NAMALWA (cell line): ENCODE measurements at places on chromosomes 6 and 20.

GRCh38 chr20:23311947-23312506, 38.6 kb upstream of the NXT1 start:
- DNase-seq = no peak

DNA sequence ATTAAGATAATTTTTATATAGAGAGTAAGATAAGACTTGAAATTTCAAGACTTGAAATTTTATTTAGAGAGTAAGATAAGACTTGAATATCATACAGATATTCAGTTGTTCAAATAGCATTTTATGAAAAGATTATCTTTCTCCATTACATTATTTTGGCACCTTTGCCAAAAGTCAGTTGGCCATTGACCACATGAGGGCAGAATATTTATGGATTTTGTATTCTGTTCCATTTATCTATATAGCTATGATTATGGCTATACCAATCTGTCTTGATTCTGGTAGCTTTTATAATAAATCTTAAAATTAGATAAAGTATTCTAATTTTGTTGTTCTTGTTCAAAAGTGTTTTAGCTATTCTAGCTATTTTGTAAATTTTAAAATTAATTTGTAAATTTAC, 537.9 kb upstream of the GJE1 start:
- no peak for DNase-seq

DNA sequence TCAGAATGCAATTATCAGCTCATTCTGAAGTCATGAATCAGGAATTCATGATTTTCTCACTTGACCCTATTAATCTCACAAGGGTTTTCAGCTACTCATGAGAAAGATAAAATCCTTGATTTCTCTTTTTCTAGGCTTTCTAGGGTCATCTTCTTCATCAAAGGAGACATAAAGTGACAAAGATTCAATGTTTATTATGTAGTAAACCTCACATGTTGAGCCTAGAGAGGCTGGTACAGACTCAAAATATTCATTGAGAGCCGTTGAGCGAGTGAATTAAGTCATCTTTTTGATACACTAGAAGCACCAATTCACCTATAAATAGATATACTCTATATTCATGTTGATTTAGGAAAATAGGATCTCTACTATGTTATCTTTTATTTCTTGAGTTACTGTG, 104.8 kb upstream of the TRAF3IP2 start:
- DNase-seq = no peak

- DNase-seq = no peak
Observed at GRCh38 chr6:15429141-15430110, 183.6 kb downstream of the JARID2 start.

DNA sequence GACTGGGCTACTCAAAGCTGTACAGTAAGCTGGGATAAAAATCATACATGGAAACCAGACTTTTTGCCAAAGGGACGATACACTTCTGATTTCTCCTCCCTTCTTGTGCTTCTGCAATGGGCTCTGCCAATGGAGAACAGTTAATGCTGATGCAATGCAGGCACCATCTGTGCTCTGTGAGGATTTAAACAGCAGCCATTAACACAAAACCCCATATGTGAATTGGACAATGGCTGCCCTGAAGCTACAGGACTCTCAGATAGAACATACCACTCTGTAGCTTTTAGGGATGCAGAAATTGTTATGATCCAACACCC, 71.9 kb downstream of the GJA10 start:
- no peak for DNase-seq

GRCh38 chr6:29680904-29681303, at the start of gene ZFP57:
TSS of gene ZFP57 (minus strand) at chr6:29681152. CDS start at chr6:29677003, 4,149 bp downstream.
- DNase-seq = no peak

DNA sequence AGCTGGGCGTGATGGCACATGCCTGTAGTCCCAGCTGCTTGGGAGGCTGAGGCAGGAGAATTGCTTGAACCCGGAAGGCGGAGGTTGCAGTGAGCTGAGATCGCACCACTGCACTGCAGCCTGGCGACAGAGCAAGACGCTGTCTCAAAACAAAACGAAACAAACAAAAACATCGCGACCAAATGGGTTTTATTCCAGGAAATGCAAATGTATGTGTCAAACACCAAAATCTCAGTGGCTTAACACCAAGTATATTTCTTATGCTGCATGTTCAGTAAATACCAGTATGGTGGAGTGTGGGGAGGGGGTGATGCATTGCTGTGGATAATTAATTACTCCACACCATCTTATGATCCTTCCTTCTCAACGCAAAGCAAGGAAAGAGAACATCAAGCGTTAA, 28.1 kb downstream of the ACTR5 start:
- DNase-seq = no peak

DNA sequence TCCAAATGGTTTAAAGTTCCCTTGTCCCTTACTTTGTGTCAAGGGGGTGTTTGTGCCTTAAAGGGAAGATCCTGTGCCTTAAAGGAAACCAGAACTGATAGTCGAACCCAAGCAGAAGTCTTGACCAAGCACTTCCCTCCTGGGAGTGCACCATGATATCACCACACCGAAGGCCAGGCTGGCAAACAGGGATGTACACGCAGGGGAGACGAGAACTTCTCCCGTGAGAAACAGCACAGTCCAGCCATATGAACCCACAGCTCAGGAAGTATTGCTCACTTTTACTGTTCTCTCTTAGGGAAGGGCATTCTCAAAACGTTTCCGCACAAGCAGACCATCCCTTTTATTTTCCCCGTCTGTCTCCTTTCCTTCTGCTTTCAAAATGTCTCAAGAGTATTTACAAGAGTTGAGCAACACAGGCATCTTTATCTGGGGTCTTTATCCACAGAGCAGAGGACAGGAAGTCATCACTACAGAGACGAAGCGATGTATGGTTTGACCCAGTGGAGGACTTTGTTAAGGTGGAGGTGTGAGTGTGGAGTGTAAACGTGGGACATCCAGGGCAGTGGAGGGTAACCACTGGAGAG, 12.8 kb upstream of the SERPINB1 start:
- DNase-seq = no peak

GRCh38 chr6:136036601-136037000, 185.1 kb downstream of the PDE7B start:
- DNase-seq = no peak

DNA sequence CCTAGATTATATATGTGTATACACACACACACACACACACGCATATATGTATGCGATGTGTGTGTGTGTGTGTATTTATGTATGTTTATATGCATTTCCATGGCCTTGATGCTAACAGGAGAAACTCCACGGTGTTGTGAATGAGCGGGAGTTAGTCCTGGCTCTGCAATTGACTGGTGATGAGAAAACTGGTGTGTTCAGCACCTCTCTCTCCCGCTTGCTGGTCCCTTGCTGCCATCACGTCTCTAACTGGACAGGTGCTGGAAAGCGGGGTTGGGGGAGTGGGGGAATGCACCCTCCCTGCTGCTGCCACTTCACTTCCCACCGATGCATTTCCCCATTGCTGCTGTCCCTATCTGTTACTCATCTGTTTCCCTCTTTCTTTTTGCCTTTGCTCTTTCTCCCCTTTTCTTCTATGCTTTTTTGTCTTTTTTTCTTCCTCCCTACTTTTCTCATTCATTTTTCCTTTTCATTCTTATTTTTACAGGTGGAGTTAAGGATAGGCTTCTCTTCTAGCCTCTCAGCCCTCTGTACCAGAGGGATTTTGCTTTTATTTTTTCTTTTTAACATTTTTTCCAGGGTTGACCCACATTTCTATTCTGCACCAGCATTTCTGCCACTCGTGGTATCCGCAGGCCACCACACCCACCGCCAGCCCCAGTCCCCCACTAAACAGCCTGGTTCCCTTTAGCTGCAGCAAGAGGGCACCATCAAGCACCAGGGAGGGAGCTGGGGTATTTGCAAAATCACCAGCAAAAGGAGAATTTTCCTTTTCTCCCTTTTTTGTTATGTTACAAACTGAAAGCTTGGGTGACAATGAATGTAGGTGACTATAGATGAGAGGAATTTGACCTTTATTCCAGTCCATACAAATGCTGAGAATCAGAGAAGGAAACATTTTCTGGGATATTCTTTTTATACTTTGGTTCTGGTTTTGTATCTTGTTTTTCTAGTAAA, 115.6 kb downstream of the TCP11 start:
- DNase-seq = no peak

- DNase-seq = no peak
Observed at GRCh38 chr6:35077713-35078105, 63.4 kb downstream of the TCP11 start.

DNA sequence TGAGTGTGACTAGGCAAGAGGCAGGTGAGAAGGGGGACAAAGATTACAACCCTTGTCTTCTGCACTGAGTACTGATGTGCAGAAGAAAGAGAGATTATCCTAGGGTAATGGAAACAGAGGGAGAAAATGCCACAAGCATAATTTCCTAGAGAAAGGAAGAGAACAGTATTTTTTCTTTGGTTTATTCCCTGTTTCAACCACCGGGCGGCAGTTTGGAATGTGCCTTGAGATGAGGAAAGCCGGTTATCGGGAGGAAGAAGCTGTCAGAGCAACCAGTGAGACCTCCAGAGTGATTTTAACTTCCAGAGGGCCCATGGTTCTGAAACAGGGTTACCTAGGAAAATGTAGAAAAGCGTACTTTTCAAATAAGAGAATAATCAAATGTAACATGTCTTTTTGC, 121.4 kb downstream of the REV3L start:
- peak; percentile 23 for DNase-seq

DNA sequence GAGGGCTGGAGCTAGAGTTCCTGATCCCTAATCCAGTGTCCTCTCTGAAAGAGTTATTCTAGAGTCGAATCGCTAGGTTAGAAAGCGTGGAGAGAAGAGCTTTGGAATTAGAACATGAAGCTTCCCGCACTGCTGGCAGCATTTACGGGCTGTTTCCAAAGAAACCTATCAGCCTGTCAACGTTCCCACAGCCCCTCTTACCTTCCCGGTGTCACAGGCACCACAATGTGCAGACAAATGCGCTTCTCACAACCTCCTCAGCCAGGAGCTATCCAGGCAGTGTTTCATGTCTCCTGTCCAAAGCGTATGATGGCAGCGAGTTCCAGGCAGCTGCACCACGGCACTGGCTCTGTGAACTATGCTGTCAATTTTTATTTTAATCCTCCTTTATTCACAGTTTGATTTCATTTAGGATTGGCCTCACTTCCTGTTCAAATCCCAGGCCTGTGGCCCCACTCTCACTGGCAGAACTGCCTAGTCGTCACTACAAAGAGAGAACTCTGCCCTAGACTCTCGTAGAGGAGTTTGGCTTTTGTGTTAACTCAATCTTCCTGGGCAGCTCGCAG, 322.8 kb upstream of the SOX4 start:
- no peak for DNase-seq

DNA sequence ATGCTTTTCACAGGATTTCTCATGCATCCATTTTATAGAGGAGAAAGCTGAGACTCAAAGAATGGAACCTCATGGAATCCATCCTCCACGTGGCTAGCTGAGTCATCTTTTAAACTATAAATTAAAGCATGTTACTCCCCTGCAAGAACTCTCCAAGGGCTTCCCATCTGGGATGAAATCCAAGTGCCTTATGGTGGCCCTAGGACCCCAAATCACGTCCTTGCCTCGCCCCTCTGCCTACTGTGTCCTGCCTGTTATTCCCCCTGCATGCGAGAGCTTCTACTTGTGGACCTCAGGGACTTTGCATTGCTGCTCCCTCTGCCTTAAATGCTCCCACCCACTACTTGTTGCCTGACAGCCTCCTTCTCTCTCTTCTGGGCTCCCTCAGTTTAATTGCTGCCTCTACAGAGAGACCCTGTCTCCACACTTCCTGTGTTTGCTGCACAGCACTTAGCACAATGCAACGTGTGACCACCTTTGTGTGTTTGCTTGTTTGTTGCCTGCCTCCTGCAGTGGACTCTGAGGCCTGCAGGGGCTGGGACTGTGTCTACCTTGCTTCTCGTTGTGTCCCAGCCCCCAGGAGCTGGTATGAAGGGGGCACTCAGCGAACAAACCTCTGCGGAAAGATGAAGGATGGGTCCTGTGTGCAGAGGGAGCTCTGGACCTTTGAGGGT, 39.4 kb downstream of the TOX2 start:
- no peak for DNase-seq

- no peak for DNase-seq
Observed at GRCh38 chr20:47989957-47990356, 204.7 kb upstream of the SULF2 start.

DNA sequence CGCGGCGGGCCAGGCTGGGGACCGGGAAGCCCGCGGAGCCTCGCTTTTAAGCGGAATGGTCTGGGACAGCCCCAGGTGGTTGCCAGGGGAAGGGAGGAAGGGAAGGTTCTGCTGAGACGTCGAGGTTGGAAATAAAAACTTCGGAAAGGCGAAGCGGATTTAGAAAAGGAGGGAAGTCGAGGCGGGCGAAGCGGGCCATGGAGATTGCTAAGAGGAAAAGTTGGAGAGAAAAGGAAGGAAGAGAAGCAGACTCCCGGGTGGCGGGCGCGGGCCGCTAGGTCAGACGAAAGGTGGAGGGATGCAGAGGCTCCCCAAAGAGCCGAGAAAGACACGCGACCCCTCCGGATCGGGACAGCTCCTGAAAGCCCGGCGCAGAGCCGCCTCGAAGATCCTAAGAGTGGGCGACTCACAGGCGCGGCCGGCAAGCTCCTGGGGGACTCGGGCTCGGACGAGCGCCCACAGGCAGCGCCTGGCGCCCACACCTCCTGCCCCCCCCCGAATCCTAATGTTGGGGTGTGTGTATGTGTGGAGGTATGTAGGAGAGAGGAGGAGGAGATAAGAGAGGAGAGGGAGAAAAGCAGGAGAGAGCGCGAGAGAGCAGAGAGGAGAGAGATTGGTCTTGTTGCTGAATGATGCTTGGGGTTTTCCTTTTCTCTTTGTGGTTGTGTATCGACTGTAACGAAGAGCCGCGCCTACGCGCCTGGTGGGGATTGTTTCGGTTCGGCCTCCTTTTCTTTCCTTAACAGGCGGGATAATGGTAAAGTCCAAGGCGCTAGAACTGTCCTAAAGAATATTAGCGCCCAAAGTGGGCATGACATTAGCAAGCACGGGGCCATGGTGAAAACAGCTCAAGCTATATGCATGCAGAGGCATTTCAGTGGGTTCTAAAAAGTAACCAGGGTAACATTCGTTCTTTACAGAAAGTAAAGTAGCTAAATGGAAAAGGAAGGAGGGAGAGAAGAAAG, 1.5 kb downstream of the TFAP2B start:
- DNase-seq = no peak

- no peak for DNase-seq
Observed at GRCh38 chr20:42603655-42604054, 586.1 kb downstream of the PTPRT start.

- DNase-seq = peak; percentile 46
Observed at GRCh38 chr6:82712826-82713225, 349.2 kb downstream of the TPBG start.

- no peak for DNase-seq
Observed at GRCh38 chr20:10067321-10067720, 32.5 kb downstream of the ANKEF1 start.

DNA sequence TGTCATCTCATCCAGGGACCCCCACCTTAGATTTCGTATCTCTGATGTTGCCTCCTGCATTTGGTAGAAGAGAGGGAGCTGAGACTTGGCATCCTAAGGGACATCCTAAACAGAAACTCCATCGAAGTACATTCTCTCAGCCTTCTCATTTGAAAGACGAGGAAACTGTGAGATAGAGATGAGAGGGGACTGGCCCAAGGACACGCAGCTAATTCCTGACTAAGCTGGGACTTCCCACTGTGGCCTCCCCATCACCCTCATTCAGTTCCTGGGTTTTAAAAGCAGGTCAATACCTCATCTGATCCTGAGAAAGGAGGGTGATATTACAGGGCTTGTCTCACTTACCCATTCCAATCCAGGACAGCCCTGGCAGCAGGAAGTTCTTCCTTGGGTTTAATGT, 855 bp upstream of the WFDC5 start:
- no peak for DNase-seq
